ENCODE measurements at places on chromosomes 7 and 10.

DNA sequence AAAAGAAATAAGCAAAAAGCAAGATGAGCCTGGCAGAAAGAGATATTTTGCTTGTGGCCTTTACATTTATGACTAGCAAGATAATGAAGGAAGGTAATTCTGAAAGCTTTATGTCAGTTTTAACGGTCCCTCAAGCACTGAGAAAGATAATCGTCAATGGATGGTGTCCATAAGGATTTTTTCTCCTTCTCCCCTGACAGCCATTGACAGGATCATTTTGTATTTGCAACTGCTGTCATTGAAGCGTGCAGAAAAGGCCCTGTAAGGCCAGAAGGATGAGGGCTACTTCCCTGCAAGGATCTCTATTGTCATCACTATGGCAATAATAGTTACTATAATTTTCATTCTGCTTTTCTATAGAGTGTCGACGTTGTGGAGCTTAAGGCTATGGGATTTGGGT, 994 bp upstream of the LRGUK start:
- no peak for DNase-seq

- no peak for DNase-seq
Measured at GRCh38 chr10:126214021-126214420, 174.3 kb downstream of the ADAM12 start.

DNA sequence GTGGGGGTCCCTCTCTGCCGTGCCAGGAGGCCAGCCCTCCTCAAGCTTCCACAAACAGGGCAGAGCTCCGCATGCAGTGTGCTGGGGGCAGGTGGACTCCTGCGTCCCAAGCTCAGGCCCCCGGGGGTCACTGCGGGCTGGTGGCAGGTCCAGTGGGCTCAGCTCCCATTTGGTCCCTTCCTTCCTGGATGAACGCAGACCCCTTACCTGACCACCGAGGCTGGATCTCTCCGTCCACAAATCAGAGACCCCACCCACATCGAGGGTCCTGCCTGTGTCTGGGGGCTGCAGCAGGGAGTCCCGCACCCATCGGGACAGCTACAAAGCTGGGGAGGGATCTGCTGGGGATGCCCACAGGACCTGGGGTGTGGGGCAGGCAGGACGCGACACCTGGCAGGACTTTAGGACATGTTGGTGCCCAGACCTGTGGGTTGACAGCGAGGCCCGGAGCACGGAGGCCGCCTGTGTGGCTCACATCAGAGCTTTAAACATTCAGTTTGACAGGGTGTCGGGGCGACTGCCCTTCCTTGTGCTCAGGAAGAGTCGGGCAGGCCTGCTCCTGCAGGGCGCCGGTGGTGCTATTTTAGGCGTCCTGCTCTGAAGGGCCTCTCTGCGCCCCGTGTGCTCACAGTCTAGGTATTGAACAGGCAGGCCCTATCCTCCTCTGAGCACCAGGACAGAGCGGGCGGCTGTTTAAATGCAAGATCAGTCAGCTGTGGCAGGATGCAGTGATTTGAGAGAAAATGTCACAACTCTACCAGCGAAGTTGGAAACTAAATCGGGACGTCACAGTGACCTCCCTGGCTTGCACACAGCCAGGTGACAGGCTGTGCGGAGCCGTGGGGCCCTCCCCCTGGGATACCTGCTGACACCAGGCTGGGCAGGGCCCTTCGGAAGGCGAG, 15.9 kb upstream of the CFAP46 start:
- no peak for DNase-seq

DNA sequence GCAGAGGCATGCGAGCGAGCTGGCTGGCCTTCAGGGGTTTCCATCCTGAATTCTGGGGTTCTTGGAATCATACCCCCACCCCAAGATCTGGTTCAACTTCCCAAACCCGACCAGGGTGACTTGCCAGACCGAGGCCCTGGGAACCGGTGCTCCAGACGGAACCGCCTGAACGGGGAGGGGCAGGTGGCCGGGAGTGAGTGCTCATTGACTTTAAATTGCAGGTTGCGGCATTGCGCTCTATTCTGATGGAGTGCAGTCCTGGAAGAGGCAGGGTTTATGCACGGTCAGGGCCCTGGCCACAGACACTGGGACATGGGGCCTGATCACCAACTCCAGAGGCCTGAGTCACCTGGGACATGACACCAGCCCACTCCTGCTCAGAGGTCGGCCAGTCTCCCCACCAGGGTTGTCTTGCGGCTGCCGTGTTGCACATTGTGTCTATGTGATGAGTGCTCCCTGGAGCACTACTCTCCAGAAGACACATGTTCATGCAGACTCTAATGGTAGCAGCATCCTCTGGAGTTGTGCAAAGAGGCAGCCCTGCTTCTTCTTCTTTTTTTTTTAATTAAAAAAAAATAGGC, 5.8 kb upstream of the DDIT4 start:
- DNase-seq = no peak

GRCh38 chr7:140475747-140476333, 3.5 kb downstream of the MKRN1 start:
- peak; percentile 47 for DNase-seq

DNA sequence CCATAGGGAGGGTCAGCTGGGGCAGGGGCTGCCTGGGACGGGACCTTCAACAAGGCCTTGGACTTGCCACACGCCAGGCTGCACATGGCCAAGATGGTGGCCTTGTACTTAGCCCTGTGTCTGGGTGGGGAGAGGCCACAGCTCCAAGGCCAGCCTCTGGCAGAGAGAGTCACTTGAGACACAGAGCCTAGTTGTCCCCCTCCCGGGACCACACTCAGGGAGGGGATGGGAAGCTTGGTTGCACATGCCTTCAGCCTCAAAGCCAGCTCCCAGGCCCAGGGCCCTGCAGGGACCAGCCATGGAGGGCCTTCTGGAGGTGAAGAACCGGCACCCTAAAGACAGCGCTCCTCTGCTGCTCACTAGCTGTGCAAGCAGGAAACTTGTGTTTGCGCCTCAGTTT, 16.7 kb downstream of the MMRN2 start:
- DNase-seq = no peak

GRCh38 chr7:16933296-16934279, 51.8 kb upstream of the AGR3 start:
- no peak for DNase-seq

GRCh38 chr7:101804967-101805366, 12.5 kb upstream of the CUX1 start:
- DNase-seq = no peak

GRCh38 chr10:75450644-75451640, 19.5 kb downstream of the LRMDA start:
- no peak for DNase-seq

DNA sequence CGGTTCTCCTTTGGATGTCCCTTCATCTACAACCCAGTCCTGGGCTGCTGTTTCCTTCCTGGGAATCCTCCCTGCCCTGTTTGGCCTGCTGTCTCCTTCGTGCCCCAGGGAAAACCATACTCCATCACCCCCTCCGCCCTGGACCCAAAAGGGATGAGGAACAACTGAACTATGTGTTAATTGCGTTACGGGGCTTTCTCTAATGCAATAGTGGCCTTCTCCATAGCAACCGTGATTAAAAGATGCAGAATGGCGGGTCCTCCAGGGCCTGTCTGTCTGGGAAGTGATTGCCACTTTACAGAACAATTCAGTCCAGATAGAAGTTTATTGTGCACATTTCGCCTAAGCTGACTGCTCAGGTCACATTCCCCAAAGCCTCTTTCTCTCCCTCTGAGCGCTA, 112.0 kb upstream of the FGFR2 start:
- no peak for DNase-seq

GRCh38 chr10:44946205-44946604, 13.4 kb upstream of the RASSF4 start:
- DNase-seq = no peak

DNA sequence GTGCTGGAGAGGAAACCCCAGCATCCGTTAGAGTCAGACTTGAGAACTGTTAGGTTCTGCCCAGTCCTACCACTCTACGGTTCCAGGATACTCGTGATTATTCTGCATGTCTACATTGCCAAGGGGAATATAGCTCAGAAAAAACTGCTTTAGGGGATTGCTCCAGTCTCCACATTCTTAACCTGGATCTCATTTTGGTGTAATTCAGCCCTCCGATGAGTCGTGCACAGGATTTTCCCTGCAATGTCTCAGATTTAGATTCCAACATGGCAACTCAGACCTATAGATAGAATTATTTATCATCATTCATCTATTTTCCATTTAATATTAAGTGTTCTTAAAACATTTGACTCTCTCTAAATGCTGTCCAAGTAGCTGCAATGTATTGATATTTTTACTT, 121.1 kb upstream of the ZEB1 start:
- no peak for DNase-seq

DNA sequence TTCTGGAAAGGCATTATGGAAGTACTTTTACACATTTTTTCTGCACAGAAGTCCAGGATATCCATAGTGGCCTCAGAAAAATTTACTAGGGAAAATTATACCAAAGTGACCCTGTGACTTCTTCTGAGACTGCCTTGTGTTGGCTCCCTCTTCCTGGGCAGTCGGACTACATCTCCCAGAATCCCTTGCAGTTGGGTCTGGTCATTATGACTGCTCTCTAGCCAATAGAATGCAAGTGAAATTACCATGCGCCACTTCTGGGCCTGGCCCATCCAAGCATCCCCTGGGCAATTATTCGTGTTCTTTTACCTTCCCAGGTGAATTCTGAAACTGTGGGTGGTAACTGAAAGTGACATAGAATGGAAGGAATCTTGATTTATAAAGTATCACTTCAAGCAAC, 430.9 kb downstream of the ACTR3B start:
- DNase-seq = no peak

GRCh38 chr10:104348601-104349000, 5.0 kb upstream of the CFAP58 start:
- no peak for DNase-seq

DNA sequence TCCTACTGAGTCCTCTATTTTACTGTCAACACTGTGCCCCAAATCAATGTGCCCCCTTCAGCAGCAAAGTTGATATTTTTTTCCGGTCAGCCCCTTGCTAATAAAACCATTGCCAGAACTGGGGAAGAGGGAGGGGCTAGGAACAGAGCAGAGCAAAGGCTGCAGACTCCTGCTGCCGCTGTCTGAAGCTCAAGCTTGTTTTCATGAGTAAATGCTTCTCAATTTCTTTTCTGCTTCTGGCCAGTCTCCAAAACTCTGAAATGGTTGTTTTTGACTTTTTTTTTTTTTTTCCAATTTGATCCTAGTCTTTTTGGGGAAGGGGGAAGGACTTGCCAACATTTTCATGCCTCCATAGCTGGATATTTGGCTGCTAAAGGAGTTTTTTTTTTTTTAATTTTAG, 26.7 kb upstream of the PROSER2 start:
- DNase-seq = no peak

DNA sequence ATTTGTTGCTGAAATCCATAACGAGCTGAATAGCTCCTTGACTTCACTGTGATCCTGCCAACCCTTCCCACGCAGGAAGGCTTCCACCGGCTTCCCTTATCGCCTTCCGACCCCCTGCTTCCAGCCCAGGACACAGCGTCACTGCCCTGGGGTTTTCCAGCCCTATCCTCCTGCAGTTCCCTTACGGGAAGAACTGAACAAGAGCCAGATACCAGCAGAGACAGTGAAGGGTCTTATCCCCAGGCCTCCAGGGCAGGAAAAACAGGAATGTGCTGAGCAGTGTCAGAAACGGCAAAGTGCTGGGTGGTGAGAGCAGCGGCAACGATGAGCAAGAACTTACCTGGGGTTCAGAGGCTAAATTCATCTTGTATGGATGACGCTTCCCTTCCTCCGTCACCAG, 22.4 kb downstream of the PDLIM1 start:
- no peak for DNase-seq

- DNase-seq = no peak
Measured at GRCh38 chr10:33982995-33983394, 648.5 kb upstream of the NRP1 start.

GRCh38 chr7:28685644-28686417, 272.3 kb downstream of the TRIL start:
- no peak for DNase-seq
